Activated T-cell treated with anti-CD3 and anti-CD28 coated beads for 4 hours (primary cell): ENCODE measurements at places on chromosomes 16 and 17.

DNA sequence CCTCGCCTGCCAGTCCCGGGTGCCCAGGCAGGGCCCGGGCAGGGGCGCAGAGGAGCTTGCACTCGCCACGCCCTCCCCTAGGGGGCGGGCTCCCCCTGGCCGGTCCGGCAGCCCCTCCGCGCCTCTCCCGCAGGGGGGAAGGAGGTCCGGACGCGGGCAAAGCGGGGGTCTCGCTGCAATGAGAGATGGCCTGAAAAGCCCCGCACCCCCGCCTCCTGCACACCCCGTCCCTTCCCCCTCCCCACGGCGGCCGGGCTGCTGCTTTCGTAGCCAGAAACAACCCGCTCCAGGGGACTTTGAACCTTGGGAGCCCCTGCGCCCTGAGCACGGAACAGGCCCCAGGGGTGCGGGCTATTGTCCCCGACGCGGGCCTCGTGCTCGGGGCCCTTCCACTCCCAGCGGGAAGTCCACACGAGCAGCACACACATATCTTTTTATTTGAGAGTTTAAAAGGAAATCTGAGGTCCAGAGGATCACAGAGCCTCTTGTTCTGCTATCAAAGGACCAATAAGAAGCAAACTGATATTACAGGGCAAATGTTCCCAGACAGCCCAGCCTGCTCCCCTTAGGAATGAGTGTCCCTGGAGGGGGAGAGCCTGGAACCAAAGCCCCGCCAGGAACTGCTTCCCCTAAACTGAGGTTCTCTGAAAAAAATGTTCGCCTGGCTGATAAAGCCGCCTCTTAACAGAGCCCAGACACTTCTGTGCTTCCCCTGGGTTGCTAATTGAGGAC lies 5.8 kb upstream of the CBX4 start:
- no peak for DNase-seq

DNA sequence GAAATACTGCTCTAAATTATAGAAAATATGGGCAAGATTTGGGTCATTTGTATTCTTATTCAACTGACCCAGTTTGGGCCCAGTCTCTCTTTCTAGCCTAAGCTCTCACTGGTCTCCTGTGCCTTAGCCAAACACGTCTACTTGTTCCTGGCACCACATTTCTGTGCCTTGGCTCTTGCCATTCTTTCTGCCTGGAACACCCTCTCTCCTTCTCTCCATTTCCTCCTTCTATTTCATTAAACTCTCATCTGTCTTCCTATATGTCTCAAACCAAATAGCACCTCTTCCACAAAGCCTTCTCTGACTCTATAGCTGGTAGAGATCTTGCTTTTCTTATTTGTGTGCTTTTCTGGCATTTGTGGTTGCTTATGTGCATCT lies 37.7 kb upstream of the NUFIP2 start:
- DNase-seq, result no peak

DNA sequence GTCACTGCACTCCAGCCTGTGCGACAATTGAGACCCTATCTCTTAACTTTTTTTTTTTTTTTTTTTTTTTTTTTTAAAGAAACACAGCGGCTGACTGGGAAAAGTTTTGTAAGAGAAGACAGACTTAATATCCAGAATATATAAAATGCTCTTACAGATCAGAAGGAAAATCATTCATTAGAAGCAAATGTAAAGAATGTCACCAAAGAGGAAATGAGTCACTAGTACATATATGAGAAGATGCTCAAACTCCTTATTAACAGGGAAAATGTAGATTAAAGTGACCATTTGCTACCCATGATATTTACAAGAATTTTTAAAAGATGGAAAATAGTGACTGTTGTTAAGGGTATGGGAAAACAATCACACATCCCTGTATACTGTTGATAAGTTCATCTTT lies 48.9 kb downstream of the RABEP1 start:
- DNase-seq, result no peak

GRCh38 chr16:2467528-2468232 lies 3.4 kb upstream of the NTN3 start:
- DNase-seq, result no peak

DNA sequence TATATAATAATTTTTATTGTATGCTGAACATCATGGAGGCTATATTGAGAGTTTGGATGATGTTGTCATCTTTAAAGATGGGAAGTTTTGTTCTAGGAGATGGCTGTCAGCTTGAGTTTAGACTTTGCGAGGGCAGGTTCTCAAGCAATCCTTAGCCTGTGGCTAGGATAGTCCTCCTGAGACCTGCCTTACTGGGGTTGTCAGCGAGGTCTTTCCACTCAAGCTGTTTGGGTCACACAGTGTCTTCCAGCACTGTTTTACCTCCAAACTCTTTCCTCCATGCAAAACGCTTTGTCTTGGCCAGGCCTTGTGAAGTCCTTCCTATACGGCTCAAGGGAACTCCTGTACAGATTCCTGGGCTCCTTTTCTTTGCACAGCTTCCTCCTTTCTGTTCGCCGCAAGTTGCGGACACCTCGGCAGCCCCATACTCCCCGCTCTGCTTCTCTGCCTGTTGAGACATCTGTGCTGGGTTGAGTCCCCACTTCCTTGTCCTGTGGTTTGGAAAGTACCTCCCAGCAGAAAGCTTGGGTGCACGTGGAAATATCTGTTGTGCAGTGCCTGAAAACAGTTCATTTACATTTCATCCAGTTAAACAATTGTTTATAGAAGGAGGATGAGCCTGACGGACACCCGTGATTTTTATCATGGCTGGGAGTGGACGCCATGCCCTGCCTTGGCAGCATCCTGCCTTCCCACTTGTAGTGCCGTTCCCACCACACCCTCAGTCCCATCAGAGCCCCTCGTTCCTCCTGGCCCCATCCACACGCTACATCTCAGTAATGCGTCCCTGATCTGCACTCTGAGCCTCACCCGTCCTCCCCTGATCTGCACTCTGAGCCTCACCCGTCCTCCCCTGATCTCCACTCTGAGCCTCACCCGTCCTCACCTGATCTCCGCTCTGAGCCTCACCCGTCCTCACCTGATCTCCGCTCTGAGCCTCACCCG lies 55.0 kb upstream of the CBFA2T3 start:
- DNase-seq, result peak; percentile 31

- no peak for DNase-seq
Measured at GRCh38 chr17:47686664-47687327, 7.2 kb upstream of the TBKBP1 start.

DNA sequence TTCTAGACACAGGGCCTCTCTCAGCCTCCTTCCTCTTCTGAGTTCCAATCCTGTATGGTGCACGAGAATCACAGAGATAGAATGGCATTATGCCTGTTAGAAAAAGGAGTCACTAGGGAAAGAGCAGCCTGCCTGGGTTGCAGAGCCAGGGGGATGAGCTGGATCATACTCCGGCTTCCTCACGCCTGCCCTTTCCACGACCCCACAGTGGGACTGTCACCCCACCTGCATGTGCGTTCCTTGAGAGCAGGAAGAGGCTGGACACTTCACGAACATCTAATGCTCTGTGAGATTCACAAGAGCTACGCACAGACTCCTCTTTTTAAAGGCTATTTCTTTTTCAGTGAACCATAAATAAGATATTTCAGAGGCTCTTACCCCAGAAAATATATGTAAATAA lies 54.8 kb downstream of the N4BP1 start:
- no peak for DNase-seq

DNA sequence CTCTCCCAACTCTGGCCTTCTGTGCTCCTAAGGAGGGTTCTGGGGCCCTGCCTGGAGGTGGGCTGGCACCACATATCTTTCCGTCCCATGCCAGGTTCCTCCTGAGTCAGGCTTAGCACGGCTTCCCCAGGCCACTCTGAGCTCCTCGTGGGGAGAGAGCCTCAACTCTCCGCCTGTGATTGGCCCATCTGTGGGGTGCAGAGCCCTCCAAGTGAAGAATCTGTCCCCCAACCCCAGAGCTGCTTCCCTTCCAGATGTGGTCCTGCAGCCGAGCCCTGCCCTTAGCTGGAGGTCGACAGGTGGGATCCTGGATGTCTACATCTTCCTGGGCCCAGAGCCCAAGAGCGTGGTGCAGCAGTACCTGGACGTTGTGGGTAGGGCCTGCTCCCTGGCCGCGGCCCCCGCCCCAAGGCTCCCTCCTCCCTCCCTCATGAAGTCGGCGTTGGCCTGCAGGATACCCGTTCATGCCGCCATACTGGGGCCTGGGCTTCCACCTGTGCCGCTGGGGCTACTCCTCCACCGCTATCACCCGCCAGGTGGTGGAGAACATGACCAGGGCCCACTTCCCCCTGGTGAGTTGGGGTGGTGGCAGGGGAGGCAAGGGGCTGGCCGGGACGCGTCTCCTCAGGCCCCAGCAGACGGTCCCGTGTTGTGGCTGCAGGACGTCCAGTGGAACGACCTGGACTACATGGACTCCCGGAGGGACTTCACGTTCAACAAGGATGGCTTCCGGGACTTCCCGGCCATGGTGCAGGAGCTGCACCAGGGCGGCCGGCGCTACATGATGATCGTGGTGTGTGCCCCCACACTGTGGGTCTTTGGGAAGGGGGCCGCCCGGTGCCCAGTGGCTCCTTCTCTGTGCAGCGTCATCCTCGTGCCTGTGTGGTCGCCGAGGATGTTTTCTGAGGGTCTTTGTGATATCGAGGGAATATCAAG lies 6.9 kb downstream of the GAA start:
- DNase-seq, result no peak

- no peak for DNase-seq
Measured at GRCh38 chr17:29390851-29391631, 878 bp downstream of the TAOK1 start.

GRCh38 chr16:4876646-4877379 lies 29.5 kb downstream of the UBN1 start:
- no peak for DNase-seq

- no peak for DNase-seq
Measured at GRCh38 chr17:48612854-48613691, 2.0 kb downstream of the HOXB8 start.

DNA sequence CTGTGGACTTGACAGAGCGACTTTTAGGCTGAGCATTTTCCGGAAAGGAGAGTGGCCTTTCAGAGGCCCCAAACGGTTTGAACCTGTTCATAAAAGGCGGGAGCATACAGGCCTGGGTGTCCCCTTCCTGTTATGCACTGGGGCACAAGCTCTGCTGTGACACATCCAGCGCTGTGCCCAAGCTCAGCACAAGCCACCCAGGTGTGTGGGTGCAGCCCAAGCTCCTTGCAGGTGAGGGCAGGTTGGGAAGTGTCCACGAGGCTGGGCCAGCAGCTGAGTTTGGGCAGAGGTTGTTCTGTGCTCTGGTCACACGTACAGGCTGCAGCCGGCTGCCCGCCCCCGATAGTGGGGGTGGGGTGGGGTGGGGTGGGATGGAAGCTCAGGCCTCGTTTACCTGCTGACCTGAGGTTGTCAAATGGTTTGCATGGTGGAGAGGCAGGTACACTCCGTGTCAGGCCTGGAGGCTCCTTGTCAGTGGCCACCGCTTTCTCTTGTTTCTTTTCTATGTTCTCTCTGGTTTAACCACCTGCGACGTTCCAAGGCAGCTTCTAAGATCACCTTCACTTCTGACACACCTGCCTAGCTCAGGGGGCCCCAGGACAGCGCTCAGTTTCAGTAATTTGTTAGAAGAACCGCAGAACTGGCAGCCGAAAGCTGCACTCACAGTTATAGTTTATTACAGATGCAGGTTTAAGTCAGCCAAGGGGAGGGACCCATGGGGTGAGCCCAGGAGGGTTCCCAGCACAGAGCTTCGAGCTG lies 194.7 kb upstream of the CIBAR2 start:
- no peak for DNase-seq

DNA sequence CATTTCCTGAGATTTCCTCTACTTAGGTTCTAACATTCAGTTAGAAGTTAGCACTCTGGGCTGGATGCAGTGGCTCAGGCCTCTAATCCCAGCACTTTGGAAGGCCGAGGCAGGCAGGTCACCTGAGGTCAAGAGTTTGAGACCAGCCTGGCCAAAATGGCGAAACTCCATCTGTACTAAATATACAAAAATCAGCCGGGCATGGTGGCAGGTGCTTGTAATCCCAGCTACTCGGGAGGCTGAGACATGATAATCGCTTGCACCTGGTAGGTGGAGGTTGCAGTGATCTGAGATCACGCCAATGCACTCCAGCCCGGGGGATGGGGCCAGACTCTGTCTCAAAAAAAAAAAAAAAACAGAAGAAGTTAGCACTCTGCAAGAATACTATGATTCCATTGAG lies 1430.9 kb downstream of the CDH11 start:
- no peak for DNase-seq

GRCh38 chr17:49239963-49240362 lies 9.4 kb upstream of the PHOSPHO1 start:
- no peak for DNase-seq

GRCh38 chr16:83187405-83187804 lies 560.6 kb downstream of the CDH13 start:
- no peak for DNase-seq

GRCh38 chr17:55062921-55063320 lies 94.4 kb downstream of the STXBP4 start:
- no peak for DNase-seq

DNA sequence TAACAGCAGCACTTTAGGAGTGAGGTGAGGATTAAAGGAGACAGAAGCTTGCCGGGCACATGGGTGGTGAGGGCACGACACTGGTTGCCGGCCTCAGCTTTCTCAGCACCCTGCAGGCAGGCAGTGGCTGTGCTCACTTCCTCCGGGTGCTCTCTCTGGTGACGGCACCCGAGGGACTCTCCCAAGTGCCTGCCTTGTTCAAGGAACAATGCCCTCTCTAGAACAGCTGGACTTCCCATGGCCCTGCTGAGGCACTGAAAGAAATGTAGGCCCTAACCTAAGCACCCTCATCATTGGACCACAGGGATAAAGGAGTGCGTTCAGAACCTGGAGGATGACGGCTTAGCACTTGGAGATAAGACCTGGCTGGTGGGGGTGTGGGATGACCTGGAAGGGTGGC lies 72.7 kb downstream of the N4BP1 start:
- no peak for DNase-seq

- DNase-seq, result no peak
Measured at GRCh38 chr17:56152874-56153602, at the start of gene ANKFN1. Gene ANKFN1, plus strand, starts transcription at chr17:56153475. Its CDS starts 59,193 bp downstream, at chr17:56212668.

DNA sequence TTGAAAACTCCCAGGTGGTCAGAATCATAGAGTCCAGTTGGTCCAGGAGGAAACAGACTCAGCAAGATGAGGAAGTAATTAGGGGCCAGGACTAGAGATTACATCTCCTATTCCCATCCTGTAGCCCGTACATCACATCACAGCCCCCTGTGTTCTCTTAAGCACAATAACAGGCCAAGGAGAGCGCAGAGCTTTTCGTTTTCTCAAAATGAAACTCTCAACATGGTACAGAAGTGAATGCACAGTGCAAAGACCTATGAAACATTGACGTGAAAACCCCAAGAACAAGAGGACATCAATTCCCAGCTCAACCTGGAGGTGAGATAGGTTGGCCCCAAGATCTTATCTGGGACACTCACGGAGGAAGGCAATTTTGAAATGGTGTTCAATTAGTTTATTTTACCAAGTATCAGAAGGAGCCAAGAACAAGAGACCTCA lies 9.0 kb downstream of the PIK3R5 start:
- DNase-seq, result no peak
